IPS-NIHi11 (cell line): ENCODE measurements at places on chromosomes 7 and 10.

GRCh38 chr10:131024259-131025131 is 287.0 kb downstream of the TCERG1L start:
- DNase-seq, result no peak

DNA sequence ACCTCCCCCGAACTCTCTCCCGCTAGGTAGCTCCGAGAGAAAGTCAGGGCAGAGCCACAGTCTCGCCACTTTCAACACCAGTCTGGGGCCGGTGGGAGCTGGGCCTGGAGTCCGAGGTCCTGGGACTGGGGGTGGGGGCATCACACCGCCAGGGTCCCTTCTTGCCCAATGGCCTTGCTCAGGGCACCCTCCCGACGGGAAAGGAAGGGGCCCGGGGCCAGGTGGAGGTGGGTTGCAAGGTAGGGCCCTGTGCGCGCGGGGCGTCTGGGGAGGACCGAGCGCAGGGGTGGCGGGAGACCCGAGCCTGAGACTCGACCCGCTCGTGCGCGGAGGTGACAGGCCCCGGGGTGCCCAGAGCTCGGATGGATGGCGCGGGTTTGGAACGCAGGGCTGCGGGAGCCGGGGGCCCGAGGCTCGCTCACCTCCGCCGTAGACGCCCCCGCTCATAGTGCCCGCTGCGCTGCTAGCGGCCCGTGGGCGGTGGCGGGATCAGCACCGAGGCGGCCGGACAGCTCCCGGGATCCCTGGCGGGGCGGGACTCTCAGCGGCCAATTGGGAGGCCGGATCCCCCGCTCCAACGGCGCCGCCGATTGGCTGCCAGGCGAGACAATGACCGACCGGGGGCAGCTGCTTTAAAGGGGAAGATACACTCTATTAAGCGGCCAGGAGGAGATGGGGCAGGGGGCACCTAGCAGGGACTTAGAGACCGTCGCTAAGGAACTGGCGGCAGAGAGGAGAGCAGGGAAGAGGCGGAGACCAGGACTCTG is at the start of gene ACTL6B:
ACTL6B (minus strand) TSS at position 541 of the 767 bp plus-strand sequence; CDS start at position 447, 94 bp downstream.
- peak; percentile 100 for DNase-seq

- DNase-seq, result no peak
Measured at GRCh38 chr7:106614751-106615150, 46.2 kb downstream of the CCDC71L start.

DNA sequence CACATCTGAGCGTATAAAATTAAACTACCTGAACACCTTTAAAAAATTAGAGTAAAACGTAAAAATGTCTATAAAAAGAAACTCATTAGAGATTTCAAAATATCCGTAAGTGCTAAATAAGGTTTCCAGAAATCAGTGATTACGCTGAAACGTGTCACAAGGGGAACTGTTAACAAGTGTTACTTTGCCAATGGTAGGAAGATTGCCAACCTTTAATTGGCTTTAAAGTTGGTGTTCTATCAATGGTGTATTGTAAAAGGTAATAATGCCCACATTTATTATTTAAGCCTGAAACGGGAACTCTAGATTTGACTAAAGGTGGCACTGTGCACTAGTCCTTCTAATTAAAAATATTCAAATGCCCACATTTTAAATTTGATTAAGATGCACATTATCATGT is 37.8 kb upstream of the HIBADH start:
- DNase-seq, result no peak

- DNase-seq, result no peak
Measured at GRCh38 chr7:28258240-28258639, 77.6 kb upstream of the JAZF1 start.

DNA sequence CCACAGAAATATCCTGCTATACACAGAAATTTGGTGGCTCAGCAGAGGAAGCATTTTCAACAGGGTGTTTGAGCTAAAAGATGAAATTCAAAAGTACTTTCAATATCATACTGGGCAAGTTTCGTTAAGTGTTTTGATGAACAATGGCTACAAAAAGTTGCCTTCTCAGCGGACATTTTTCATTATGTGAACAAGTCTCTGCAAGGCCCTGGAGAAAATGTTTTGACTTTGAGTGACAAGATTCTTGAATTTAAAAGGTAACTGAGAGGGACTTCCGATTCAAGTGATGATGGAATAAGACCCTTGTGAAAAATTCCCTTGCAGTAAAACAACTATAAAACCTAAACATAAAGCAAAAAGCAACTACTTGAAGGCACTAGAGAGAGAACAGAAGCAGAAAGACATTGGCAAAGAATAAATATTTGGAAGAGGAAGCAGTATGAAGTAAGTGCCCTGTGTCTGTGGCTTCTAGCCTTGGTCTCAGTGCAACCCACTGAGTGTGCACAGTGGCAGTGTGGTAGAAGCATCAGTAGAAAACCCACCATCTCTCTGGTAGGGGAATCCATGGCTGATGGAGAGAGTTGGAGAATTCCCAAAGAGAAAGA is 62.5 kb upstream of the NAMPT start:
- DNase-seq, result no peak

DNA sequence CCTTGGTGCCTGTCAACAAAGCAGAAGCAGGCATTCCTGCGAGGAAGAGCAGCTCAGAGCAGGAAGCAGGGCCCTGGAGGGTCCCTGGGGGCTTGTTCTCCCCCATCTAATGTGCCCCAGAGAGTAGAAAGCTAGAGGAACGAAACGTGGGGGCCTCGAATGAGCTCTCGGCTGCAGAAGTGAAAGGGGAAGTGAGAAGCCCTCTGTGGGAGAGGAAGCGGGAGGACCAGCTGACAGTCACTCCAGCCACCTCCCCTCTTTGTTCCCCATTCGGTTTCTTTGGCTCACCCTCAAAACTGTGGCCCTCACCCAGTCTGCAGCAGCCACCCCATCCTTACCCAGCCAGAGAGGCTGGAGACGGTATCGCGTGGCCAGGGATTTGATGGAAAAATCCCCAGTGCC is 25.0 kb downstream of the C10orf105 start:
- DNase-seq, result no peak
